Stimulated activated CD4-positive, alpha-beta T cell treated with anti-CD3 and anti-CD28 coated beads, Interleukin-4, amount 100 ng/mL, for 4 hours (primary cell): ENCODE measurements at places on chromosomes 16 and 17.

DNA sequence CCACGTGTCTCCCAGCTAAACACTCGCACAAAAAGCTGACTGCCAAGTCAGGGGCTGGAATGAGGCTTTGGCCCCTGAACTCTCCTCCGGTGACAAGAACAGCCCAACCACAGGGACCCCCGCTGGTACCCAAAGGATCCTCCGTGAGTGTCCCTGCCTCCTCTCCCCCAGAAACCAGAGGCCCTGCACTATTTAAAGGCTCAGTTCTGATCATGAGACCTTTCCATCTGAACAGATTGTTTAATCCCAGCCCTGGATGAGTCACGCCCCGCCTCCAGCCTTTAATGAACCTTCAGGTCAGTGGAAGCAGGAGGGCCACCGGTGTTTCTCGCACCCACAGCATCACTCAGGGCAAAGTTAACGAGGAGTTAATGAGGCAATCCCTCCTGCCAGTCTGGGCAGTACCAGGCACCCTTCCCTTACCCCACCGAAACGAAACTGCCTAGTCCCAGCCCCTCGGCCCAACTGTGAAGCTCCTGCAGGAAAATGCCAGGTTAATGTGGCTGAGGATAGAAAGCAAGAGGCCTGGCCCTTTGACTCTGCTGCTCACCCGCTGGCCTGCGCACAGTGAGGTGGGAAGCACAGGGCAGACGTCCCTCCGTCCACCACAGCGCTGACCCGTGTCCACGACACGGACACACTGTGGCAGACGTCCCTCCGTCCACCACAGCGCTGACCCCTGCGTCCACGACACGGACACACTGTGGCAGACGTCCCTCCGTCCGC, 32.4 kb downstream of the TIMM22 start:
- no peak for DNase-seq

GRCh38 chr17:78556812-78557211, 20.4 kb downstream of the DNAH17 start:
- DNase-seq = no peak

- DNase-seq = no peak
These were observed 10.0 kb downstream of the PRKAR1A start for GRCh38 chr17:68522266-68522665.

DNA sequence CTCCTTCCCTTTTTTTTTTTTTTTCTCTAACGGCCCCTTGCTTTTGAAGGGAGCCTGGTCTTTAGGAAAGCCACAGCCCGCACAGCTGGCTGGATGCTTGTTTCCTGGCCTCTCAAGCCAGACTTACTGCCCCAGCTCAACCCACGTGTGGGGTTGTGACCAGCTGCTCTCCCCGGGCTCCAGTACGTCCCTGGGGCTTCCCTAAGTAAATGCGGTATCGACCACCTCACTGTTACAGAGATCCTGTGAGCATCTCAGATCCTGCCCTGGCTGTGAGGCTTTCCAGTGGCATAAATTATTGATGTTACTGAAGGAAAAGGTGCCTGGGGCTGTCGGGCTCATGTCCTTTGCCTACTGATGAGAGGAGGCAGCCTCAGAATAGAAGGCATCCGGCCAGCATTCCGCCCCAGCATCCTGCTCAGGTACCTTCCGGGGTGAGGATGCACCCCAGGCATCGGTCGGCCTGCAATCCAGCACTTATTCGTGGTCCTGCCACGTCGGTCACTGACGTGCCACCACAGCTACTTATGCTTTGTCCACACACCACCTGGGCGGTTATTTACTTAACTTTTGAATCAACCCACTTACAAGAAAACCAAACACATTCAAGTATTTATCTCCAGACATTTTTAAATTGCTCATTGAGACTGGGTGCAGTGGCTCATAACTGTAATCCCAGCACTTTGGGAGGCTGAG, 9.6 kb downstream of the GPRC5B start:
- no peak for DNase-seq

GRCh38 chr17:46201491-46201890, 8.3 kb upstream of the KANSL1 start:
- no peak for DNase-seq

DNA sequence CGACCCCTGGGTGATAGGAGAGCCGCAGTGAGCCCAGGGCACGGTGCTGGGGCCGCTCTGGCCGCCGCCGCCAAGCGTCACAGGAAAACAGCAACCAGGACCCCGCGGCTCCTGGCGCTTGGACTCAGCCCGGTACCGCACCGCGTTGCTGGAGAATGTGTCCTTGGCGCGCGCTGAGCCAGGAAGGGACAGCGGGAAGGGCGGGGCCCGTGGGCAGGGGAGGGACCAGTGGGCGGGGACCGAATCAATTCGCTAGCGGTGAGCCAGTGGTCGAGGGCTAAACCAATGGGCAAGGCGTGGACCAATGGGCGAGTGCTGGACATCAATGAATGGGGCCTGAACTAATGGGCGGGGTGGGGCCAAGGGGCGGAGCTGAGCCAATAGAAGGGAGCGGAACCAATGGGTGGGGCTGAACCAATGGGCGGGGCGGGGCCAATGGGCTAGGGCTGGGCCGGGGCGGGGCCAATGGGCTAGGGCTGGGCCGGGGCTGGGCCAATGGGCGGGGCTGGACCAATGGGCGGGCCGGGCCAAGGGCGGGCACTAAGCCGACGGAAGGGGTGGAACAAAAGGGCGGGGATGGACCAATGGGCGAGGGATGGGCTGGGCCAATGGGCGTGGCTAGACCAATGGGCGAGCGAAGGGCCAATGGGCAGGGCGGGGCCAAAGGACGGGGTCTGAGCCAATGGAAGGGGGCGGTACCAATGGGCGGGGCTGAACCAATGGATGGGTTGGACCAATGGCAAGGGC, 6.3 kb upstream of the FLYWCH1 start:
- DNase-seq = peak; percentile 89

DNA sequence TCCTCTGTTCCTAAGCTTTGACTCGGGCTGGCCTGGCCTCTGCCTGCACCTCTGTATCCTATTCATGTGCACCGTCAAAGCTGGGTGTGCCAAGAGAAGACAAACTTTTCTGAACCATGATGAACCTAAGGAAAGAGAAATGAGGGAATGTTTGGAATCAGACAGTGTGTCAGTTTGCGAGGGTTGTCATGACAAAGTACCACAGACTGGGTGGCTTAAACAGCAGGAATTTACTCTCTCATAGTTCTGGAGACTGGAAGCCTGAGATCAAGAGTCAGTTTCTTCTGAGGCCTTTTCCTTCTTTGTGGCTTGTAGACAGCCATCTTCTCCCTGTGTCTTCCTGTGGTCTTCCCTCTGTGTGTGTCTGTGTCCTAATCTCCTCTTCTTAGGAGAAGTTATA, 129.0 kb downstream of the KATNIP start:
- DNase-seq = no peak

DNA sequence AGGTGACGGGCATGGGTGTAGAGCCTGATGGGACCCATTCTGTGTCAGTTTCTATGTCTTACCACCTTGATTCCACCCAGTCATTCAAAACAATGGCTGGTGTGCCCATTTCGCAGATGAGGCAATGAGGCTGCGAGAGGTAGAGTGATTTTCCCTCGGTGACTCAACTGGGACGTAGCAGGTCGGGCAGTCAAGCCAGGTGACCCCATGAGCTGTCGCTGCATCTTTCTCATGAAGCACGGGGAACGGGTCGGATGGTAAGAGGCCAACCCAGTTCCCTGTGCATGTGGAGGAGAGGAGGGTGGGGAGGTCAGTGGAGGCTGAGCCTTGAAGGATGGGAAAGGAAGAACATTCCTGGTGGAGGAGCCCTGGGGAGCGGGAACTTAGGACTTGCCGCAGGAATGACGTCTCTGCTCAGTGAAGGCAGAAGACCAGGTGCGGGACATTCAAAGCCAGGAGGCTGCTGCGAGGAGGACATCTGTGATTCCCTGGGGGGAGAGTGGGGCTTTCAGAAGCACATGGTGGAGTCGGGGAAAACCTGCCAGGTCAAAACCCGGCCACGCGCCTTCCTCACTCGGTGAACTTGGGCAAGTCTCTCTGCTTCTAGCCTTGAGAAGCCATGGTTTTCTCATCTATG, 1.1 kb downstream of the IL21R start:
- peak; percentile 44 for DNase-seq

DNA sequence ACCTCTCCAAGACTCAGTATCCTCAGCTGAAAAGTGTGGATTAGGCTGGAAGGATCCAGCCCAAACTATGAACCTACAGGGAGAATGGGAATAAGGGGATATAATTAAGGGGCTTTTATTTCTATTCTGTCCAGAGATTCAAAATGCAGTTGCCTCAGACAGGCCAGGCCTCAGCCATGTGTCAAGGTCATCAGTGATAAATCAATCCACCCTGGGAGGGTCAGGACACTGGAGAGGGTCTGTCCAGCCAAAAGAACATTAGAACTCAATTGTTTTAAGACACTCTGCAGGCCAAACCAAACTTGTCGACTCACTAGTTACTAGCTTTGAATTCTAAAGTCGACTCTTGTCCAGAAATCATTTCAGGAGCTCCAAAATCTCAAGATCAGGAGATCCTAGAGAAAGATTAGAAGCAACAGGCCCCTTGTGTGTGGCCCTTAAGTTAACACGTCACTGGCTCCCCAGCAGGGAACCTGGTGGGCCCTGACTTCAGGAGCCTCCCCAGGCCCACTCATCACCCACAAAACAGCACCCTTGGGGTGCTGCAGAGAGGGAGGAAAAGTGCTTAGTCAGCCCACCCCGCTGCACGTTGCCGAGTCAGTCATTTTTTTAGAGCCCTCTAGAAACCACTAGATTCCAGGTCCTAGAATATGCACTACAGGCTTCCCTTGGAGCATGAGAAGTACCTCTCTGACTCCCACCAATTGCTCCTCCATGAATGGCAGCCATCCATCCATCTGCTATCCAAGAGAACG, 156.8 kb downstream of the XYLT1 start:
- no peak for DNase-seq

DNA sequence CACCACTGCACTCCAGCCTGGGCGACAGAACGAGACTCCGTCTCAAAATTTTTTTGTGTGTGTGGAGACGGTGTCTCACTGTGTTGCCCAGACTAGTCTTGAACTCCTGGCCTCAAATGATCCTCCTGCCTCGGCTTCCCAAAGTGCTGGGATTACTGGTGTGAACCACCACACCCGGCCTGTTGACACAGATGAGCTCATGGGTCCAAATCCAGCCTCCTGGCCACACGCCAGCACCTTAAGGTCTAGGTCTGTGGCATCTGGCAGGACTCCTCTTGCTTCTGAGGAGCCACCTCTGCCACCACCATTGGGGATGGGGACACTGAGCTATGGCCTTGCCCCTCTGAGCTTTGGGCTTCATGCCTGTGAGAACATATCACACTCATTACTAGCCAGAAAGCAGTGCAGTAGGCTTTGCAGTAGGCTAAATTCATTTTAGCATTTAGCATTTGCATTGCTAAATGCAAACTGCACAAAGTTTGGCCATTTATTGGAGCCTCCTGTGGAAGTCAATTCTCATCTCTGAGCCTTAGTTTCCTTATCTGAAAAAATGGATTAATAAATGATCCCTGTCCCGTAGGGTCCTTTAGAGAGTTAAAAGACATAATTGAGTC, 5.5 kb upstream of the CDIPT start:
- DNase-seq = no peak

DNA sequence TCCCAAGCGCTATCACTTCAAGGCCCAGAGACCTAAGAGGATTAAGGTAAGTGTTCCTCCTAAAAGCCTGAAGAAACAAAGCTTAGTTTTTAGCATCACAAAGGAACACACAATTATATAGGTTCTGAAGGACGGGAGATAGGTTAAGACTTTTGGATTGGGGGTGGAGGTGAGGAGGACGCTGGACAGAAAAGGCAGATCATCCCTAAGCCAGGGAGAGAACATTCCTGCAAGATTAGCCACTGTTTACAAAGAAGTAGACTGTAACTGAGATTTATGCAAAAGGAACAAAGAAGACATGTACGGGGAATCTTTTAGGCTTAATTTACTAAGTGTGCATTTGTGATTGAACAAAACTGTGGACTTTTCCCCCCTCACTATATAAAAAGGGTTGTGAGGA, 184.1 kb upstream of the IRX5 start:
- no peak for DNase-seq

DNA sequence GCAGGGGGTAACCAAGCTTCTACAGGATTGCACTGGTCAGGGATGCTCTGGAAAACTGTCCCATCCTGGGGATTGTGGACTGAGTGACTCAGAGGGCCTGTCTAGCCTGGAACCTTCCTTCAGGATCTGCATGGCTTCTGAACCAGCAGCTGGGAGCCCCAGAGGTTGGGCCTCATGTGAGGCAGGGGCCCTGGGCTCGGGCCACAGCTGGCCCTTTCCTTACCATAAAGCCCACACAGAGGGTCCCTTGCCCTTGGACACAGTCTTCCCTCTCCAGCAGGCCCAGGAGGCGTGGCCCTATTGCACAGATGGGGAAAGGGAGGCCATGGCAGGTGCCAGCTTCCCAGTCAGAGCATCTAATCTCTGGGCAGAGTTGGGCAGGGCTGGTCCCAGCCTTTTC, 30.5 kb downstream of the ADCY7 start:
- DNase-seq = no peak

DNA sequence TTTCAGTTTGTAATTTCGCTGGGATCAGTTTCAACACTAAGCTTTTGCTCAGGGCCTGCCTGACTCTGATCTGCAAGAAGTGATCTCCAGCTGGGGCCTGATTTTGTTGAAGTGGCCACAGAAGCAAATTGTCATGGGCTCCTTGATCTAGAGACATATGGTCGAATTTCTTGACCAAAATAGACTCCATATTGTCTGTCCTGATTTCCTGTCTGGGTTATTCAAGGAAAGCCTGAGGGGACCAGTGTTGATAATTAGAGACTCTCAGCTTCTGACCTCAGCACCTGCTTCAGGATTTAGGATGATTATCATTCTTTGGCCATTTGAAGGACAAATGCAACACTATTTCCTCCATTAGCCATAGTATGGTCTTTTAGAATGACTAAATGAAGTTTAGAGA, 48.9 kb upstream of the MSI2 start:
- no peak for DNase-seq
